ENCODE measurements at places on chromosomes 6 and 20.

DNA sequence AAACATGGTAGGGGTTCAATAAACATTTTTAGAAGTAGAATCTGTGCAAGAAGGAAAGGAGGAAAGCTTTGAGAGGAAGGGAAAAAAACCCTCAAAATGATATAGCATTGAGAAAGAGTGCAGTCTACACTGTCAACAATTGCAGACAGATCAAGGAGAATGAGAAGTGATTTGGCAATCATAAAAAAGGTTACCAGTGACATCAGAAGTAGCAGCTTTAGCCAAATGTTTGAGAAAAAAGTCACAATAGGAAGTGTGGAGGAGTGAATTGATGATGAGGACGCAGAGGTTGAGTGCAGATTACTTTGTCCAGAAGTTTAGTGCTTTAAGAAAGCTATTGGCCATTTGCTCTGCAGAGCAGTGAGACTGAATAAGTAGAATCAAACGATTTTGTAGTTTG is 155.0 kb downstream of the GJA1 start:
- peak; percentile 21 for DNase-seq

DNA sequence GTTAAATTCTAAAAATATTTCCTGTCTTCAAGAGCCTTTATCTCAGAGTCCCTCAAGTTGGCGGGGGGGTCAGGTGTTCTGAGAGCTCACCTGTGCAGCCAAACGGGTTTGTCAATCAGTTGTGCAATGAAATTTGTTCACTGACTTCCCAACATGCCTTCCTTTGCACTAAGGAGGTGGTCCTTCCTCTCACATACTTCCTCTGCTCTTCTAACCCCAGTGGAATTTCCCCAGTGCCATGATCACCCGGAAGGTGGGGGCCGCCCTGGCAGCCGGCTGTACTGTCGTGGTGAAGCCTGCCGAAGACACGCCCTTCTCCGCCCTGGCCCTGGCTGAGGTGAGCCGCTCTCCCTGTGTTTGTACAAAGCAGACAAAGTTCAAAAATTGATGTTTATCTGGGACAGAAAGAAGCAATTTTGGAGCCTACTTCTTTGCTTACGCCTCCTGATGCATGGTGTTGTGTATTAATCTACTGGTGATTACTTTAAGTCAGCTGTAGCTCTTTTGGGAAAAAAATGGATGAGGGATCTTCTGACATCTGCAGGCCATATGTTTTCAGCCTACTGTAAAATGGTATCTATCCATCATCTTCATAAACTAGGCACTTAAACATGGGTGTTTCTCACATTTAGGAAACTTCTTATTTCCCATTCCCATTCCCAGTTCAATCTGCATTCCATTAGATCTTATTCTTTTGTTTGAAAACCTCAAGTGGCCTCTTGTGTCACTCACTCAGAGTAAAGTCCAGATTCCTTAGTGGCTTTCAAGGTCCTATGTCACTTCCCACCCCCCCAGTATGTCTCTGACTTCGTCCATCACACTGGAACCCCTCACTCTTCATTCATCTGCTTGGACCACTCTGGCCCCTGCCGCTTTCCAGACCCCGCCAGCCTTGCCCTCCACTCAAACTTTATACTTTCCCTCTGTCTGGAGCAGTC is 10.1 kb downstream of the ALDH5A1 start:
- no peak for DNase-seq

DNA sequence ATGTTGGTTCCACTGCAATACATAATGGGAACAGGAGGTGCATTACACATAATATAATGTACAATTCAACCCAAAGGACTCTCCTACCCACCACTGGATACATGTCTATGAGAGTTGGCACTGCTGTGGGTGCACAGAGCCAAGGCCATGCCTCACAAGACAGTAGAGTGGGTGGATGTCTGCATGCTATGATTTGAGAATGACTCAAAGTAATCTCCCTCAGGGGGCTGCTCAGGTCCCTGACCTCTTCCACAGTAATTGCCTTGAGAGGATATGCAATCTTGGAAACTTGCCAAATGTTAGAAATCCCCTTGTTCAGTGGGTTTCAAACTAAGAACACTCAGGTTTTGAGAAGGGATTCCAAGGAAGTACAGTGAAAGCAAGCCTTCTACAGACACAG is 79.0 kb downstream of the ANKEF1 start:
- no peak for DNase-seq

- no peak for DNase-seq
These were observed 5.2 kb upstream of the BPIFA2 start for GRCh38 chr20:33162753-33163152.

DNA sequence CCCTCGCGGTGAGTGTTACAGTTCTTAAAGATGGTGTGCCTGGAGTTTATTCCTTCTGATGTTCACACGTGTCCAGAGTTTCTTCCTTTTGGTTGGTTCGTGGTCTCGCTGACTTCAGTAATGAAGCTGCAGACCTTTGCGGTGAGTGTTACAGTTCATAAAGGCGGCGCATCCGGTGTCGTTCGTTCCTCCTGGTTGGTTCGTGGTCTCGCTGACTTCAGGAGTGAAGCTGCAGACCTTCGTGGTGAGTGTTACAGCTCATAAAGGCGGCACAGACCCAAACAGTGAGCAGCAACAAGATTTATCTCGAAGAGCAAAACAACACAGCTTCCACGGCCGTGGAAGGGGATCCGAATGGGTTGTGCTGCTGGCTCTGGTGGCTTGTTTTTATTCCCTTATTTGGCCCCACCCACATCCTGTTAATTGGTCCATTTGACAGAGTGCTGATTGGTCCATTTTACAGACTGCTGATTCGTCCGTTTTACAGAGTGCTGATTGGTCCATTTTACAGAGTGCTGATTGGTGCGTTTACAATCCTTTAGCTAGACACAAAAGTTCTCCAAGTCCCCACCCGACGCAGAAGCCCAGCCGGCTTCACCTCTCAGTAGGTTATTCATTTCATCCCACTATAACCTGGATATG is 48.2 kb upstream of the ARG1 start:
- DNase-seq, result no peak

GRCh38 chr6:29705389-29706231 is 17.6 kb upstream of the HLA-F start:
- DNase-seq, result peak; percentile 44

- DNase-seq, result no peak
These were observed 61.2 kb downstream of the VAPB start for GRCh38 chr20:58450254-58450653.

DNA sequence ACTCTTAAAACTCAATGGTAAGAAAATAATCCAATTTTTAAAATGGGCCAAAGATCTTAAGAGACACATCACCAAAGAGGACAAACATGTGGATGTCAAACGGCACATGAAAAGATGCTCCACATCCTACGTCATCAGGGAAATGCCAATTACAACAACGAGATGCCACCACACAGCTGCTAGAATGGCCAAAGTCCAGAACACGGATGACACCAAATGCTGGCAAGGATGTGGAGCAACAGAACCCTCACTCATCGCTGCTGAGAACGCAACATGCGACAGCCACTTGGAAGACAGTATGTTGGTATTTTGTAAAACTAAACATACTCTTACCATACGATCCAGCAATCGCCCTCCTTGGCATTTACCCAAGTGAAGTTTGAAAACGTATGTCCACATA is 132.8 kb upstream of the CDH4 start:
- no peak for DNase-seq

DNA sequence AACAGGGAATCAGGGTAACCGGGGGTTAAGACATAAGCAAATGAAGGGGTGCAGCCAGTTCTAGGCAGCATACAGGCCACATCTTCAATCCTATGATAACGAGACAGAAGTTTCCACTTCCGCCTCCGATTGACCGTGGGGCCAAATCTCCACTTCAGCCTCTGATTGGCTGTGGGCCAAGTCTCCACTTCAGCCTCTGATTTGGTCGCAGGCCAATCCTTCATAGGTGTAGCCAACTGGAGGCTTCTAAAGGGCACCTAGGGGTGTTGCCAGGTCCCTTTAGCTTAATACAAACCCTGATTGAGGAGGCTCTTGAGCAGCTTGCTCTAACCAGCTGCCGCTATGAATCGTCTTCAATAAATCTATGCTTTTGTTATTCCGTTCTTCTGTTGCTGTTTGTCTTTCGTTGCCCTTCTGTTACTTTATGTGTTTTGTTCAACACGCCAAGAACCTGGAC is 2.1 kb upstream of the ERGIC3 start:
- DNase-seq, result no peak

DNA sequence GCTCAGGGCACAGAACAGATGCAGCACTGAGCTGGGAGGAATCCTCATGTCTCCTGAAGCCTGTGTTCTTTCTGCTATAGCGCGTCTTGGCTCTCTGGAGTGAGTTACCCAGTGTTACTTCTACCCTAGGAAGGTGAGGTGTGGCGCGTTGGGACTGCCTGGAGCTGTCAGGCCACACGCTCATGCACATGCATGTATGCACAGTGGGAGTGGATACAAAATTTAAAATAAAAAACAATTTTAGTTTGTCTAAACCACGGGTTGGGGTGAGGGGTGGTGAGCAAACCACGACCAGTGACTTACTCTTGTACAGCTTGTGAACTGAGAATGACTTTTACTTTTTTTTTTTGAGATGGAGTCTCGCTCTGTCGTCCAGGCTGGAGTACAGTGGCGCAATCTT is 298.6 kb upstream of the SUPT3H start:
- no peak for DNase-seq

- DNase-seq, result no peak
These were observed 270.8 kb downstream of the BMP7 start for GRCh38 chr20:56995635-56996075.

DNA sequence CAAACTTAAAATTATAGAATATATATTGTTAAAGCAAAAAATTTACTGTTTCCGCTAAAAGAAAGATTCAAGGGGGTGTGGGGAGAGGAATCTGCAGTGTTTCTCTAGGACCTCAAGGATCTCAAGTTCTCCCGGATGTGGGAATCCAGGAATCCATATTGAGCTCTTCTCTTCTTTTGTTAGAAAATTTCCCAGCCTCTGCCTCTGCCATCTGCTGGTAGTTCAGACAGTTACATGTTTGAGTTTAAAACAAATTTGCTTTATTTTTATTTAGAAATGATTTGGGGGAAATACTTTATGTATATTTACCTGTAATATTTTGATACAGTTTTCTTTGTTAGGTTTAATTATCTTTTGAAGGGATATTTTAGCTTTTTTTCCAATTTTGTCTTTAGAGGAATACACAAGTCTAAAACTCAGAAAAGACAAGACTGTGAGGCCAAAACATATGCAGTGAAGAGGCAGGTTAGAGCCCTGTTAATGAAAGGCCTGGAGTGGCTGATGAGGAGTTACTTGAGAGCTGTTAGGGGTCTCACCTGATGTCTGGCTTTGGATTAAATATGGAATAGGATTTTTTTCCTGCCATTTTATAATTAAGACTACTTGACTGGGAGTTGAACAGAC is 268.8 kb downstream of the ARID1B start:
- DNase-seq, result peak; percentile 52

GRCh38 chr6:141824350-141824749 is 308.4 kb upstream of the GJE1 start:
- no peak for DNase-seq

DNA sequence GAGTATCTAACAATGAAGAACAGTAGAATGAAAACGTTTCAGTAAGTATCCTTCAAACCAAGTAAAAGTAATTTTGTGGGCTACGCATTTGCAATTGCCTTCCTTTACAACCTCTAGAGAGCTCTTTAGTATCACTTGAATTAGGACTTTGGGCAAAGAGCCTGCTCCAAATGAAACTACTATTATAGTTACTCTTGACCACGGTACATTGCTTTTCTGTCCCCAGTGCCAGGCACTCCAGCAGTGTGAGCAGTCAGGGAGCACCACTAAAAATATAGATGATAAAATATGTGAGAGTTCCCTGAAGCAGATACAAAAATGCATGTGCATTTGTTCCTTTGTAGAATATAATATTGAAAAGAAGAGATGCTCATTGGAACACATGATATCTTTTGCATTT is 450.1 kb upstream of the MANEA start:
- DNase-seq, result no peak

DNA sequence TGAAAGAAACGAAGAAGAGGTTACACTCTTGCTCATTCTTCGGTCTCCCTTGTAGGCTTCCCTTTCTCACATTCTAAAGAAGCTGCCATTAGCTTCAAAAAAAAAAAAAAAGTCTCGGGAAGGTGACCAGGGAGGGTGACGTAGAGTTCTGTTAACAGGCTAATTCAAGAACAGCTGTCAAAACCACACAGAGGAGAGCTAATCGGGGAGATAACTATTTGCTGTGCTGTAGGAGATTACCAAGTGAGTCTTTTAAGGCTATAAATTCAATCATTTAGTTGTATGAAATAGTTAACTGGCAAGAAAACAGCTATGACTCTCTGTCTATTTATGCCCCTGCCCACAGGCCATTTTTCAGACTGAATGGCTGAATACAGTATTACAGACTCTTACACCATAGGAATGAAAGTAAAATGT is 256.8 kb downstream of the SYNE1 start:
- DNase-seq, result peak; percentile 74

- DNase-seq, result peak; percentile 20
These were observed 40.9 kb downstream of the SLC24A3 start for GRCh38 chr20:19253316-19253715.

DNA sequence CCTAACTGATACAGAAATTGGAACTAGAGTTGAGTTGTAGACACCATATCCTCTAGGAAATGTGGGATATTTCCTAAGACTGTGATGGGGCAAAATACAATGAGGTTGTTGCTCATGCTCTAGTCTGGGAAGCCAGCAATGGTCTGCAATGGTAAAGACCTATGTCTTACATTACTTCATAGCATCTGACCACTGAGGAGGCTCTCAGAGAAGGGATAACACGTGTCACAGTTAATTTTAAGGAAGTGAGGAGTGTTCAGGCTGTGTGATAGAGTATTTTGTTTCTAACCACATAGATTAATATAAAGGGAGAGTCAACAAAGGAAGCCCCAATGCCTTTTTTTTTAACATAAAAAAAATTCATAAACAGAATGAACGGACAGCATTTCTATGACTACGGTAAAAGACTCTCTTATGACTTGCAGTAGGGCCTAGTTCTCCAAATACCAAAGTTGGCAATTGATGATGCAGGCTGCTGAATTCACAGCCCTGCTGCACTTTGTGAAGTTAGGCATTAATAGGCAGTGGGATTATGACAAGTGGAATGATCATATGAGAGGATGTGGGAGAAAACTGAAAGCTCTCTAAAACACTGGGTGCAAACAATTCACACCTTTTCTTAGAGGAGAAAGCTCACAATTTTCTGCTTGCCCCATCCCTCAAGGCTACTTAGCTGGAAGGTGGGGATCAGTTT is 13.7 kb downstream of the KCNS1 start:
- DNase-seq, result peak; percentile 25

- no peak for DNase-seq
These were observed 7.6 kb upstream of the LKAAEAR1 start for GRCh38 chr20:64091770-64092169.

GRCh38 chr6:101069191-101069795 is 188.2 kb upstream of the ASCC3 start:
- DNase-seq, result no peak

DNA sequence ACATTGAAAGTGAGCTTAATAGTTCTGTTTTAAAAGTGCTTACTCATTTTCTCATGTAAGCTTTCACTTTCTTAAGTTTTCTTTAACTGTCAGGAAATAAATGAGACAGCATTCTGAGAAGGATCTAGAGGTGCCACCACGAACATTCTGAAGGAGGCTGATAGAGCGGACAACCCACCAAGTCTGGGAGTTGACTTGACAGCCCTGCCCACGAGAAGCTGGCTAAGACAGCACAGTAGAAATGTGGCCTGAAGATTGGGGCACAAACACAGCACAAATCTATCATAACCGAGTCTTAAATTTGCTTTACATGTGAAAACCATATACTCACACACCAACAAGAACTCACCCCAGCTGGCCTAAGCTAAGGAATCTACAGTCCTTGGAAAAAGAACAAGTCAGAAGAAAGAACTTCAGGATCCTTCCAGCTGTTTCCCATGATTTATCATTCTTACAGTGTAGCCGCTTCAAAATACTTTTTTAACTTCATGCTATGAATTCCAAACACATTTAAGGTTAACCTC is 144.2 kb upstream of the TNFAIP3 start:
- no peak for DNase-seq
